ENCODE measurements at places on chromosomes 2 and 18.

GRCh38 chr2:60408207-60408606 lies 145.2 kb downstream of the BCL11A start:
- H3K27ac ChIP-seq = no peak overlapping the region
- peaks cover 20% of the 10 kb centered on the region for H3K27me3 ChIP-seq
- H3K4me3 ChIP-seq = no peak overlapping the region
- H3K36me3 ChIP-seq = no peaks in the 10 kb centered on the region
- no peaks in the 10 kb centered on the region for H3K4me1 ChIP-seq

DNA sequence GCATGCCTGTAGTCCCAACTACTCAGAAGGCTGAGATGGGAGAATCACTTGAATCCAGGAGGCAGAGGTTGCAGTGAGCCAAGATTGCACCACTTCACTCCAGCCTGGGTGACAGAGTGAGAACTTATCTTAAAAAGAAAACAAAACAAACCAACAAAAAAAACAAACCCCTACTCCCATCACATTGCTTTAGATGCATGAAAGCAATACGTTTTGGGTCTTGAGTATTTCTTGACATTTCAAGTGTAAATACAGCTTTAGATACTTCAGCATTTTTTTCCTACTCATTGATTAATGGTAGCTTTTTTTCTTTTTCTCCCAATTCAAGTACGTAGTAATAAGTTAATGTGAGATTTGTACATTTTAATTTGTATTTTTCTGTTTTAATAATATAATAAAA lies 20.3 kb downstream of the RASGRP3 start:
- H3K27me3 ChIP-seq = peaks cover 27% of the 10 kb centered on the region
- H3K27ac ChIP-seq = peak overlapping the region; percentile 65
- peaks cover 18% of the 10 kb centered on the region for H3K4me1 ChIP-seq
- peaks cover 9% of the 10 kb centered on the region for H3K36me3 ChIP-seq

- no peaks in the 10 kb centered on the region for H3K4me1 ChIP-seq
- no peaks in the 10 kb centered on the region for H3K36me3 ChIP-seq
- DNase-seq = no peak
Observed at GRCh38 chr2:79200762-79201161, 41.2 kb upstream of the REG3A start.

DNA sequence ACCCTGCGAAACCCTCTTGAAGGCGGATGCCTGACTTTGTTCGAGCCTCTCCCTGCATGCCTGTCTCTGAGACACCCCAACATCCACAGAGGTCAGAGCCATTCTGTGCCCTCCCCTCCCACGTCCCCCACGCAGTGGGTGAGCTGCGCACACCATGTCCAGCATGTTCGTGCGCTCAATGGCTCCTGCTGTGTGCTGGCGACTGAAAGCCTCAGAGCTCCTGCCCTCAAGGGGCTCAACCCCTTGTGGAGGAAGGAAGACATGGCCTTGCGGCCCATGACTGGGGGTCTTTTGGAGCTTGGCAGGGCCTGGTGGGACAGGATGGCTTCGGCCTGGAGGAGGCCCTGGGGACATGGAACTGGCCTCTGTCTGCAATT lies 45.7 kb downstream of the ANKMY1 start:
- H3K4me3 ChIP-seq = no peak overlapping the region
- peaks cover 16% of the 10 kb centered on the region for H3K4me1 ChIP-seq
- no peak for DNase-seq

- peaks cover 15% of the 10 kb centered on the region for H3K36me3 ChIP-seq
- no peaks in the 10 kb centered on the region for H3K27me3 ChIP-seq
- no peak for DNase-seq
Observed at GRCh38 chr18:65592435-65592834, 158.4 kb upstream of the CDH7 start.

GRCh38 chr2:162232671-162233070 lies 10.6 kb downstream of the FAP start:
- no peak overlapping the region for H3K4me3 ChIP-seq
- peaks cover 32% of the 10 kb centered on the region for H3K27me3 ChIP-seq
- no peak overlapping the region for H3K27ac ChIP-seq
- H3K36me3 ChIP-seq = no peaks in the 10 kb centered on the region
- H3K4me1 ChIP-seq = no peaks in the 10 kb centered on the region

- peaks cover 2% of the 10 kb centered on the region for H3K27me3 ChIP-seq
- H3K4me1 ChIP-seq = peaks cover 6% of the 10 kb centered on the region
- H3K4me3 ChIP-seq = no peak overlapping the region
- no peak overlapping the region for H3K27ac ChIP-seq
- DNase-seq = no peak
Observed at GRCh38 chr2:226427538-226428307, 371.9 kb downstream of the IRS1 start.

DNA sequence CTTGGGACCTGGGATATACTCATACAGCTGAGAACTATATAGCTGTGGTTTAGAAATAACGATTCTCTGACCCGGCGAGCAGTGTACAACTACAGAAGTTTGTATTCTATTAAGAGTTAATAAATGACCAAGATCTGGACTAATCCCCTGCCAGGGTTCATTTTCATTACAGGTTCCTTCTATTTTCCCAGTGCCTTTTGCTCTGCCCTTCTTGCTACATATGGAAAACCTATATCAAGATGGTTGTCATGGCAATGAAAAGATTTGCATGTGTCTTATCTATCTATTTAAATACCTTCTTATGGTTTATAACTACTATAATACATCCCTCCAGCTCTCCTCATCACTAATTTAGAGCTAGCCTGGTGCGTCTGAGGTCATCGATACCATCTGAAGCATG lies 965.2 kb downstream of the BCL11A start:
- no peaks in the 10 kb centered on the region for H3K27me3 ChIP-seq
- no peak overlapping the region for H3K27ac ChIP-seq
- no peaks in the 10 kb centered on the region for H3K36me3 ChIP-seq
- no peak overlapping the region for H3K4me3 ChIP-seq
- no peak for DNase-seq

DNA sequence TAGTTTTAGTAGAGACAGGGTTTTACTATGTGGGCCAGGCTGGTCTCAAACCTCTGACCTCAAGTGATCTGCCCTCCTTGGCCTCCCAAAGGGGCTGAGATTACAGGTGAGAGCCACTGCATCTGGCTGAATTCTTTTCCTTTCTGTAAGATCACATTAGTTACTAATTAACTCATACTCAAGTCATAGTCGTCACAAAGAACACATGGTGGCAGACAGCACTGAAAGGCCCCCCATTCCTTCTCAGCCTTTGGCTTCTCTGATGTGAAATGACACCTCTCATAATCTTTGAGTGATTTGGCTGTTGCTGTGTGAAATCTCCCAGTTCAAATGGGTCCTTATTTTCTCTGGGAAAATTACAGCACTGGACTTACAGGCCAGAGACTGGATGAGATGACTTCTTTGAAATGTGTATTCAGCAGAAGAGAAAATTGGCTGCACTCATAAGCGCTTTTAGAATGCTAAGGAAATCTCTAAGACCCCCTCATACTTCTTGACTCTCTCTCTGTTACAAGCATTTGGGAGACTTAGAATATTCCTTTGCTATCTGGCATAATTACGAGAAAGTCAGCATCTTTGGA lies 764.8 kb downstream of the RNF144A start:
- H3K27me3 ChIP-seq = no peaks in the 10 kb centered on the region
- H3K4me1 ChIP-seq = peaks cover 29% of the 10 kb centered on the region
- H3K27ac ChIP-seq = no peak overlapping the region
- peaks cover 10% of the 10 kb centered on the region for H3K36me3 ChIP-seq
- no peak overlapping the region for H3K4me3 ChIP-seq

DNA sequence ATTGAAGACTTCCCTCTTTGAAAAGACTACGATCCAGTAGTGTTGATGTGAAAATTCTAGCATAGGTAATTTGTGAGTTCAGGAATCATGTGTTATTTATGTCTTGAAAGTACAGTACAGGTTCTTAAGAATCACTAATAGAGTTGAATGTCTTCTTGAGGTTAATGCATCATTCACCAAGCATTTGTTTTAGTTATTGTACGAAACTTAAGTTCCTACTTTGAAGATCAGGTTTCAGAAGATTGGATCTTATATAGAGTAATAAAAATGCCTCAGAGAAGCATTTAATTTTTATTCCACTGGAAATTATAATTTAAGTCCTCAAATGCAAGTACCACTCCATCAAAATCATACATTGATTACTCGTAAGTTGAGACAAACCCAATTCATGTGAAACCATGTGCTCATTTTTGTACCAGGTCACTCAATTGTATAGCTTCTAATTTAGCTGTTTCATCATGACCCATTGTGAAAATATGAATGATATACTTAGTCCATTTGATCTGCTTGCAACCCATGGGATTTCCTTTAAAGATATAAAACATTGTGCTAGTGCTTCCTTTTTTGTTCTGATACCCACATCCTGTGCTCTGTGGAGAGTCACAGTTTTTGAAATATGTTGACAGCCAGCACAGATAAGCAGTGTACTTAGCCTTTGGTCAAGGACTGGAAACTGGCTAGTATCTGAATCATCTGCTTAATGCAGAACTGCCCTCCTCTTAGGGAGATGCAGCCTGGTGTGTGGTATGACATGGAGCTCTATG lies 22.5 kb upstream of the RAB27B start:
- H3K27ac ChIP-seq = peak overlapping the region; percentile 74
- no peaks in the 10 kb centered on the region for H3K27me3 ChIP-seq
- DNase-seq = peak; percentile 64
- peaks cover 4% of the 10 kb centered on the region for H3K36me3 ChIP-seq
- peak overlapping the region; percentile 67 for H3K4me3 ChIP-seq
- H3K4me1 ChIP-seq = peaks cover 20% of the 10 kb centered on the region

DNA sequence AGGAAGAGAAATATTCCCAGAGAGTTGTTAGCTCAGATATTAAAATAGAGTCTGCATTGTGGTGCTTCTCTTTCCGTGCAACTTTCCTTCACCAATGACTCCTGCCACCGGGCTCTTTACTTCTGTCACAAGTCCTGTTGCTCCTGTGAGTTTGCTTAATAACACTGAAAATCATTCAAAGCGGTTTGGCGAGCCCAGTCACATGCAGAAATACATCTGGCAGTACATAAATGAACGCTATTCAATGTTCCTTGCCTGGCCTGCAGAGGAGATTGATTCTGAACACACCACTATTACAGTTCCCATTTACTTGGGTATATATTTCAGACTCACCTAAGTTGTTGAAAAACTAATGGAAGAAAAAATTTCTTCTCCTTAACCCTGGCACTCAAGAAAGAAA lies 276.6 kb downstream of the ZNF521 start:
- DNase-seq = no peak
- H3K36me3 ChIP-seq = no peaks in the 10 kb centered on the region
- H3K4me3 ChIP-seq = no peak overlapping the region
- no peak overlapping the region for H3K27ac ChIP-seq
- H3K27me3 ChIP-seq = peaks cover 8% of the 10 kb centered on the region

DNA sequence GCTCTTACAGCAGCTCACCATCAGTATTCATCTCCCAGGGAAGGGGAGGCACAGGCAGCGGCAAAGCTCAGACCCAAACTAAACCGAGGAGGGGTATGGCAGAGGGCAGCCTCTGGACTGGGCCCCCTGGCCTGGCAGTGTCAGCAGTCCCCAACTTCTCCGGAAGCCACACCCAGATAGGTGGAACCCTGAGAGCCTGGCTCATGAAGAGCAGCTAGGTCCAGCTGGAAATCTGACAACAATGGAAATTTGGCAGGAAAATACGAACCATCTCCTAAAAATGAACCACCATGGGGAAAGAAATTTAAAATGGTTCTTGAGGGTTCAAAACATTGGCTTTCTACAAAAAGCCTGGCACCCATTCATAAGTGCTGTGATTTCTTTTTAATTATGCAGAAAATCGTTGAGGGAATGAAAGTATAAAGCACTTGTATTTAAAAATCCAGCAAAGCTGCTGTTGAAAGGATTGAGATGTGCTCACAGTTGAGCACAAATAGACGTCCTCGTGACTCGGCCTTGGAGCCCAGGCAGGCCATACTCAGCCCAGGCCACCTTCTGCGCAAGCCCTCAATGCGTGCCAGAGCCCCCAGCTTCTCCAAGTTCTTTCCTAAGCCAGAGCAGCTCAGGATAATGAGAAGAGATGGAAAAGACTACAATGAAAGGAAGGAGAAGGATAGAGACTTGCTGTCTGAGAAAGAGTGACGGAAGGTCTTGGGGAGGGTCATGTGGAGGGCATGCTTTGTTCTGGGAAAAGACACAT lies 93.0 kb downstream of the COL6A3 start:
- peaks cover 25% of the 10 kb centered on the region for H3K27me3 ChIP-seq
- H3K4me1 ChIP-seq = no peaks in the 10 kb centered on the region
- H3K4me3 ChIP-seq = no peak overlapping the region
- no peaks in the 10 kb centered on the region for H3K36me3 ChIP-seq
- no peak overlapping the region for H3K27ac ChIP-seq

- no peaks in the 10 kb centered on the region for H3K36me3 ChIP-seq
- no peak overlapping the region for H3K27ac ChIP-seq
- no peak for DNase-seq
- H3K4me1 ChIP-seq = peaks cover 7% of the 10 kb centered on the region
- no peak overlapping the region for H3K4me3 ChIP-seq
Observed at GRCh38 chr2:65545837-65546805, 113.7 kb upstream of the SPRED2 start.

- no peak overlapping the region for H3K4me3 ChIP-seq
- no peak overlapping the region for H3K27ac ChIP-seq
- H3K36me3 ChIP-seq = peaks cover 9% of the 10 kb centered on the region
- no peaks in the 10 kb centered on the region for H3K27me3 ChIP-seq
- DNase-seq = no peak
Observed at GRCh38 chr18:7870855-7871254, 303.7 kb downstream of the PTPRM start.

DNA sequence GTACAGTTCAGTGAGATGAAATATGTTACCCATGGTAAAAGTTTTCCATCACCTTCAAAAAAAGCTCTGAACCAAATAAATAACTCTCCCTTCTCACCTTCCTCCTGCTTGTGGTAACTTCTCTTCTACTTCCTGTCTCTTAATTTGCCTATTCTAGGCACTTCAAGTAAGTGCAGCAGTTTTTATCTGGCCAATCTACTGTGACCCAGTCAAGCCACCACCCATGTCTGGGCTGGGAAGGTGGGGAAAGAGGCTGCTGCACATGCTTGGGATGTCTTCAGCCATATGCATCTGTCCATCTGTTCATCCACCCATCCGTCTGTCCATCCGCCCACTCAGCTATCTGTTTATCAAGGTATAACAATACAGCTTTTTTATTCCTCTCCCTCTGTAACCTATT lies 31.6 kb downstream of the ZNF532 start:
- no peaks in the 10 kb centered on the region for H3K27me3 ChIP-seq
- H3K36me3 ChIP-seq = no peaks in the 10 kb centered on the region
- peaks cover 8% of the 10 kb centered on the region for H3K4me1 ChIP-seq
- H3K27ac ChIP-seq = peak overlapping the region; percentile 26
- no peak for DNase-seq

DNA sequence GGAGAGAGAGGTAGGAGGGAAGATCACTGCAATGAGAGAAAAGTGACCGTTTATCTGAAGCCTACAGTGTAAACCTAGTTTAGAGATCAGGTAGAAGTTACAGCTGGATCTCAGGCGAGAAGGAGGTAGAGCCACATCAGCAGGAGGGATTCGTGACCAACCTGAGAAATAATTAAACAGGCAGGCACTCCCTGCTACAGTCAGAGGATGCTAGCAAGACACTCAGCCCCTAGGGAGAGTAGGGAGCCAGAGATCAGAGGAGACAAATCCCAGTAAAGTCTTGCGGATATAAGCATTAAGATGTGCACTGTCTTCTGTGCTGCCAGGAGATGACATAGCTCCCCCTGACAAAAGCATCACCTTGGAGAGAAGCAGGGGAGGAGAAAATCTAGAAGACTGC lies 629.1 kb upstream of the SLC39A10 start:
- no peaks in the 10 kb centered on the region for H3K36me3 ChIP-seq
- no peak for DNase-seq
- no peaks in the 10 kb centered on the region for H3K4me1 ChIP-seq
- H3K27me3 ChIP-seq = no peaks in the 10 kb centered on the region
- no peak overlapping the region for H3K27ac ChIP-seq

GRCh38 chr2:147133286-147133908 lies 711.4 kb upstream of the ACVR2A start:
- no peak for DNase-seq
- no peak overlapping the region for H3K4me3 ChIP-seq
- H3K27me3 ChIP-seq = peaks cover 6% of the 10 kb centered on the region
- H3K4me1 ChIP-seq = no peaks in the 10 kb centered on the region
- H3K27ac ChIP-seq = no peak overlapping the region
- H3K36me3 ChIP-seq = no peaks in the 10 kb centered on the region
